ENCODE measurements at places on chromosomes 7 and 10.
A peak's percentile ranks its signal among the peaks of the same experiment; 100 is the strongest.

- DNase-seq: no peak
These were observed 37.2 kb upstream of the ZNF107 start for GRCh38 chr7:64628721-64629120.

DNA sequence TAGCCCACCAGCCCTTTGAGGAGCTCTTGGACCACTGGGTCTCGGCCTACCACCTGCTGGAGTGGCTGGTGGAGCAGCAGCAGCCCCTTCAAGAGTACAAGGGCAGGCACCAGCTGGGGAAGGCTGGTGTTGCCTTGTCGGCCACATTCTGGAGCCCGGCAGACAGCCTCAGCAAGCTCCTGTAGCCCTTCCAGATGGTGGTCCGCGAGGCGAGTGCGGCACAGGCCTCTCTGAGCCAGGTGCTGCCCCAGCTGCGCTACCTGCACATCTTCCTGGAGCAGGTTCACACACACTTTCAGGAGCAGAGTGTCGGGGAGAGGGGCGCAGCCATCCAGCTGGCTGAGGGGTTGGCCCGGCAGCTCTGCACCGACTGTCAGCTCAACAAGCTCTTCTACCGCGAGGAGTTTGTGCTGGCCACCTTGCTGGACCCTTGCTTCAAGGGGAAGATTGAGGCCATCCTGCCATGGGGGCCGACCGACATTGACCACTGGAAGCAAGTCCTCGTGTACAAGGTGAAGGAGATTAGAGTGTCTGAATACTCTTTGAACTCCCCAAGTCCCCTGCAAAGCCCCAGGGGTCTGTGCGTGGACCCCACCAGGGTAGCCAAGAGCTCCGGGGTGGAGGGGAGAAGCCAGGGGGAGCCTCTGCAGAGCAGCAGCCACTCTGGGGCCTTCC lies 7.0 kb upstream of the ACTR3C start:
- no peak for DNase-seq

GRCh38 chr10:85826377-85826776 lies 540.2 kb downstream of the GRID1 start:
- no peak for DNase-seq

GRCh38 chr10:83927166-83927565 lies 212.1 kb upstream of the GHITM start:
- DNase-seq: no peak

GRCh38 chr7:70668606-70669358 lies 463.2 kb upstream of the GALNT17 start:
- DNase-seq: no peak

DNA sequence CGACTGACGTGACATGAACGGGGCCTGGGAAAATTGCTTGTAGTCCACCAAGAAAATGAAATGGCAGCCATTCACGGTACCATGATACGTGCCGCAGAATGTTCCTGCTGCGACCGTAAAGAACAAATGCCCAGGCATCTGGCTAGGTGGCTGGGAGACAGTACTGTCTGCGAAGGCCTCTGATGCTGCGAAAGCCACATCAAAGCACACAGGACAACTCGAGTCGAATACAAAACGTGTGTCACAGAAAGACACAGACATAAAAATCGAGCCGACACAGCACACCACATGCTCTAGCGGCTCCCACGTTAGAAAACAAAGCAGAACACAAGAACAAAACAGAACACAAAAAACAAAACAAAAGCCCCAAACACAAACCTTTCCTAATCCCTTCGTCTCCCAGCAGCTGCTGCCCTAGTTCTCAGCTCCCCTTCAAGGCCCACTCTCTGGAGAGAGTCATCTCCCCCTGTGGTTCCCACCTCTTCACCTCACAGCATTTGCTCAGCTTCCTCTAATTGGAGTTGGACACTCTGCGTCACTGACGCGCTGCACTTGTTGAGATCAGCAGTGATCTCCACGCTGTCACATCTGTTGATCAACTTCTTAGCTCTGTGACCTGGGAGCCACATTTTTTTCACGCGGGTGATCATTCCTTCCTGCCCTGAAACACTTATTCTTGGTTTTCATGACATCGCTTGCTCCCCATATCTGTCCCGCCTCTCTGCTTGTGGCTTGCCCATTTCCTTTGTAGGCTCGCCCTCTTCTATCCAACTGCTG lies 112.2 kb downstream of the CLEC2L start:
- DNase-seq: no peak

- DNase-seq: no peak
These were observed 69.5 kb downstream of the ADCY1 start for GRCh38 chr7:45643630-45644029.

DNA sequence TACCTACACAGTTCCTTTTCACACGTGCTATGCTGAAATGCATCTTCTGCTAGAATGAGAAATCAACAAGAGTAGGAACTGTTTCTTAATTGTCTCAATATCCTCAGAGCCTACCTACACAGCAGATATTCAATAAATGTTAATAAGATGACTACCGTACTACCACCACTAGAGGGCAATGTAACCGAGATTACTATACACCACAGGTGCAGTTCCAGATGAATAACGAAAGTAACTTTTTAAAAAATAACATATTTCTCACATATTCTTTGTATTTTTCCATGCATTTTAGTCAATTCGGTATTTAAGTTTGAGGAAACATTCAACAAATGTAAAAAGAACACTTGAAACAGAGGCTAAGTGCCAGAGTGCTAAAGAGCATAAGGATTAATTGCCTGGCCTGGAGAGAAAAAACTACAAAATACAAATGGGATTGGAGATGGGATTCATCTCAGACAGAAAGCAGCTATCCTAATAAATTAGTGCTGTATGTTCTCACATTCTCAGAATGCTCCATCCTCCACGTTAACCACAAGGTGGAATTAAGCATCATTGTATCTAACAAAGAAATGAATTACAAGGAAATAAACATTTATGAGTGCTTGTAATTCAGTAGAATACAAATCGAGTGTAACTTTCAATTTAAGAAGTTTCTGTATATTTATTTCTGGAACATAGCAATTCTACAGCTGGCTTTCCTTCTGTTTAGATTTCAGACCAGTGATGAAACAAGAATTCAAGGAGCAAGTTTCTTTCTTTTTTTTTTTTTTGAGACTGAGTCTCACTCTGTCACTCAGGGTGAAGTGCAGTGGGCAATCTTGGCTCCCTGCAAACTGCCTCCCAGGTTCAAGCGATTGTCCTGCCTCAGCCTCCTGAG lies 20.3 kb upstream of the HECTD2 start:
- DNase-seq: peak; percentile 66

DNA sequence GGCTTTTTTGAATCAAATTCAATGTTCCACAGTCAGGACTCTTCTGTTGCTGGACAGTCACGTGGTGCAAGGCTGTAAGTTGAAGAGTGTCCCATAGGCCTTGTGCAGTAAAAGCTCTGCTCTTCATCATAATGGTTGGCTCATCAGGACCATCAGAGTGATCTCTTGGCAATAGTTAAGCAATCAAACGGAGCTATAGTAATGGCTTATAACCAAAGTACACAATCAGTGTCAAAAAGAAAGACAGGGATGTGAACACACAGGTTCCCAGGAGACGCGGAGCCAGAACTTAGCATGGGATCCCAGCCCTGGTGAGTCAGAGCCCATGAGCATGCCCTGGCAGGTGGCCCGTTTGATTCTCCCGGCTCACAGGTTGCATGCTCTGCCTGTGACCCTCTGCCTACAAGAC lies 10.8 kb upstream of the GPNMB start:
- peak; percentile 18 for DNase-seq

- no peak for DNase-seq
These were observed 4.9 kb upstream of the UPK3B start for GRCh38 chr7:76505168-76506080.

- DNase-seq: no peak
These were observed 12.8 kb downstream of the KCNH2 start for GRCh38 chr7:150965273-150965830.

DNA sequence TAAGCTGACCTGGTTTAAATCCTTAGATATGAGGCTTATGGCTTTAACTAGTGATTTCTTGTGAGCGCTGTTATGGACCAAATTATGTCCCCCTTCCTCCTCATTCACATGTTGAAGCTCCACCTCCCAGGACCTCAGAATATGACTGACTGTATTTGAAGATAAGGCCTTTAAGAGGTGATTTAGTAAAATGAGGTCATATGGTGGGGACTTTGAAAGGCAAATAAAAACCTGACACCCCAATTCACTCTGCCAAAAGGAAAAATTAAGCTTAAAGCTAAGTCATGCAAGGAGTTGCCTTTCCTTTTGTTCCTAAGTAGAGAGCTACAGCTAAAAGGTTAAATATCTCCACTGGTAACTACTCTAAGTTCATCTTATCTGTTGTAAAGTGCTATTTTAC lies 36.4 kb upstream of the FIGNL1 start:
- DNase-seq: no peak

DNA sequence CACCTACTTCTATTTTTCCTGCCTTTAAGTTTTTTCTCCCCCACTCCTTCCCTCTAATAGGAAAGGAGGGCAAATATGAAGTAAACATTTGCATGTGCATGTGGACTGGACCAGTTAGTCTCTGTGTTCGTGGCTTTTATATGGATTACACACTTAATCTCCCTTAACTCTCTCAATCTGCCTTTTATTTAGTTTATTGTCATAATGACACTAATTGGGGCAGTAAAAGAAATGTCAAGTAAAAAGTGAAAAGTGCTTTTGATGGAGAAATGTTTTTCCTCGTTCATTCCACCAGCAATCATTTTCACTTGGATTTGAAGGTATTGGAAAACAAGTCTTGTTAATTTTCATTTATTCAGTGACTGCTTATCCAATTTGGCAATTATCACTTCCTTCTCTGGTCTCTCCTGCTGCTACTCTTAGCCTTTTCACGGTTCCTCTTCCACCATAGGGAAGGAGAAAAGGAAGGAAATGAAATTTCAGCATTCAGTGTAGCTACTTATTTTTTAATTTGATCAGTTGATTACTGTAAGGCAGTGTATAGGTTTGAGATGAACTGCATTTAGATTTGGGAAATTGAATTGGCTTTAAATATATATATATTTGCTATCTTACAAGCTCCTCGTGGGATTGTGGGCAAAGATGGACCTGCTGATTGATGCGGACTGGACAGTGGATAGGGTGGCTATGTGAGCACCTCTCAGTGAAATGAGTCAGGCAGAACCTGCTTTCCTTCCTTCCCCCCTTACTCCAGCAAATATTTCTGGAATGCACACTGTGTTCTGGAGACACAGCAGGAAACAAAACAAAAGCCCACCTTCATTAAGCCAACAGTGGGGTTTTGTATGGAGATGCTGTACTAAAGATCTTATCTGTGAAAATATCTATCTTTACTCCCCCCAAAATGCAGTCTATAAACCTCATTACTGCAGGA lies 77.5 kb downstream of the LRRC4 start:
- no peak for DNase-seq

DNA sequence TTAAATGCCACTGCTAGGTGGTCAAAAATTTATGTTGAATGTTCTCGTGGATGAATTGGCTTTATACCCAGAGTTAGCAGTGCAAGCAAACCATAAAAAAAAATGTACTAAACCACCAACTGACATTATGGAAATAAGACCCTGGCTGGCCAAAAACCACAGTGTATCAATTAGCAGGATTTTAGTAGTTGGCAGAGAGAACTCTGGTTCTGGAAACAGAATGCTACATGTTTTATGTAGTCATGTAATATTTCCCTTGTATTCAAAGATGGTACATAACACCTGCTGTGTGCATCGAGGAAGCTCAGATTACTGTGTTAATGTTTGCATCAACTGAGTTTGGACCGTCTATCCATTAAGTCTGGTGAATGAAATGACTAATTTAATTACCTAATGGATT lies 618.5 kb downstream of the CCSER2 start:
- DNase-seq: no peak

DNA sequence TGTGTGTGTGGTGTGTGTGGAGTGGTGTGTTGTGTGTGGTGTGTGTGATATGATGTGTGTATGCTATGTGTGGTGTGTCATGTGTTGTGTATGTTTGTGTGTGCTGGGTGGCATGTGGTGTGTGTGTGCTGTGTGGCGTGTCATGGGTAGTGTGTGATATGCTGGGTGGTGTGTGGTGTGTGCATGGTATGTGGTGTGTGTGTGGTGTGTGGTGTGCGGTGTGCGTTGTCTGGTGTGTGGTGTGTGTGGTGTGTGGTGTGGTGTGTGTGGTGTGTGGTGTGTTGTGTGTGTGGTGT lies 37.5 kb upstream of the DNAJB6 start:
- DNase-seq: no peak

GRCh38 chr10:83931669-83932068 lies 207.6 kb upstream of the GHITM start:
- no peak for DNase-seq

DNA sequence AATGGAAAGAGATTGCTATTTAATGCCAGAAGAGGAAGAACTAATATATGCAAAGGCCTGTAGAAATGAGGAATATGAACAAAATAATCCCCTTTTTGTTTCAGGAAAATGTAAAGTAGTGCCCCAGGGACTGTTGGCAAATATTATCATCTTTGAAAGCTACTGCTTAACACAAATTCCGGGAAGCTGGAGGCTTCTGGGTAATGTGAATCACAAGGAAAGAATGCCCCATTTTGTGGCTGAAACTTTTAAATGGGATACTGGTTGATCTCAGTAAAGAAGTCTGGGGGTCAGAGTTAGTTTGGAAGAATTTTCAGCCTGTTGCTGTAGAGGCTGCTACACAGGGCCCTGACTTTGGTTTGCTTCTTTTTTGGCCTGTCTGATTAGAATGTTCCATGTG lies 141.0 kb downstream of the PTEN start:
- peak; percentile 78 for DNase-seq

- DNase-seq: no peak
These were observed 12.5 kb upstream of the NKX2-3 start for GRCh38 chr10:99520040-99520846.

- DNase-seq: no peak
These were observed 37.0 kb downstream of the KIF11 start for GRCh38 chr10:92629945-92630344.

- DNase-seq: peak; percentile 96
These were observed 37.3 kb downstream of the RTKN2 start for GRCh38 chr10:62231371-62231770.

DNA sequence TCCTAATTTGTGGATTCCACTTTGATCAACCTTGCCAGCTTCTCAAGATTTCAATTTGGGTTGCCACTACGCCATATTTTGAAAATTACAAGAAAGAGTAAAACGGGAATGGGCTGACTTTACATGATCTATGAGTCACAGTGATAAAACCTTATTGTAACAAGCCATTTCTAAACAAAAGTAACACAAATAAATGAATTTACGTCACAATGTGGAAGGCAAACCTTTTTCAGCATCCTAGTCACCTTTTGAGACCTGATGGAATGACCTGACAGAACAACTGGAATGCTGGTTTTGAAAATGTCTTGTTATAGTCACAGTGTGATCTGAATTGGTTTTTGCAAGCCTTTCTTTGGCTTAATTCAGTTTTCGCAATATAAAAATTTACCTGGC lies 85.9 kb downstream of the CDK6 start:
- DNase-seq: no peak

DNA sequence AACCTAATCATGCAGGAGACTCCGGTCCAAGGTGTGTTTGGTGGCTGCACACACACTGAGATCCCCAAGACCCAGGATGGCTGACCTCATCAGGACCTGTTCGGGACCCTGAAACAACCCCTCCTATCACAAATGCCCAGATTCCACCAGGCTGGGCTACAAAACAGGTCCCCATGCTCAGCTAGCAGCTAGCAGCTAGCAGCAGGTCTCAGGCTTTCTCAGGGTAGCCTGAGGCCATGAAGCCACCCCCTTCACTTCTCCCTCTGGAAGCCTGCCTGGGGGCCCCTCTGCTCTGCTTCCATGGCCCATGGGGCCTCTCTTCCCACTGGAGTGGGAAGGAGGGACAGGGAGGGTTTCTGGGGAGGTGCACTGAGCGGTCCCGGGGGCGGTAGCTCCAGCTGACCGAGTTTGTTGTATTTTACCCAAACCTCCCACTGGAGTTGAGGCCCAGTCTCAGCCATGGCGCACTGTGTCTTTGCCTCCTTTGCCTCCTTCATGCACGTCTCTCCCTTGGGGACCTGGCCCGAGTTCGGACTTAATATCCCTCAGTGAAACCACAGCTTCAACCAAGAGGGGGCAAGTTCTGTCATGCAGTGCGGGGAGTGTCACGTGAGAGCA lies 95.1 kb upstream of the GPR26 start:
- DNase-seq: no peak

All from fibroblast of skin of scalp (primary cell).